Peyer's patch (tissue), 4 donors: ENCODE measurements at places on chromosomes 5 and 9.

GRCh38 chr5:149439899-149440542 is 60.9 kb upstream of the IL17B start:
- DNase-seq: peak; percentile 83

DNA sequence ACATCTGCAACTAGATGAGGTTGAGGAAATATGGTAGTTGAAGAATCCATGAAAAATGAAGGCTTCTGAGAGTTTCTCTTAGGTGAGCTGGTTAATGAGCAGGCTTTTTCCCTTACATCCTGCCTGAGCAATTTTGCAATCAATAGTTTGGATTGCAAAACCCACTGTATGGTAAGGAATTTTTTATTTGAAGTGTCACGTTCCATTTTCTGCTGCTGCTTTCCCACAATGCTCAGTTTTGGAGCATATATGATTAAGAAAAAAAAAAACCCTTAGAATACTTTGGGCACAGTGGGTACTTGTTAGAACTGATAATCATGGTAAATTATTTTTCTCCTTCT is 144.2 kb downstream of the PCSK1 start:
- no peak for DNase-seq

GRCh38 chr9:123081824-123082223 is 48.4 kb downstream of the GPR21 start:
- no peak for DNase-seq

DNA sequence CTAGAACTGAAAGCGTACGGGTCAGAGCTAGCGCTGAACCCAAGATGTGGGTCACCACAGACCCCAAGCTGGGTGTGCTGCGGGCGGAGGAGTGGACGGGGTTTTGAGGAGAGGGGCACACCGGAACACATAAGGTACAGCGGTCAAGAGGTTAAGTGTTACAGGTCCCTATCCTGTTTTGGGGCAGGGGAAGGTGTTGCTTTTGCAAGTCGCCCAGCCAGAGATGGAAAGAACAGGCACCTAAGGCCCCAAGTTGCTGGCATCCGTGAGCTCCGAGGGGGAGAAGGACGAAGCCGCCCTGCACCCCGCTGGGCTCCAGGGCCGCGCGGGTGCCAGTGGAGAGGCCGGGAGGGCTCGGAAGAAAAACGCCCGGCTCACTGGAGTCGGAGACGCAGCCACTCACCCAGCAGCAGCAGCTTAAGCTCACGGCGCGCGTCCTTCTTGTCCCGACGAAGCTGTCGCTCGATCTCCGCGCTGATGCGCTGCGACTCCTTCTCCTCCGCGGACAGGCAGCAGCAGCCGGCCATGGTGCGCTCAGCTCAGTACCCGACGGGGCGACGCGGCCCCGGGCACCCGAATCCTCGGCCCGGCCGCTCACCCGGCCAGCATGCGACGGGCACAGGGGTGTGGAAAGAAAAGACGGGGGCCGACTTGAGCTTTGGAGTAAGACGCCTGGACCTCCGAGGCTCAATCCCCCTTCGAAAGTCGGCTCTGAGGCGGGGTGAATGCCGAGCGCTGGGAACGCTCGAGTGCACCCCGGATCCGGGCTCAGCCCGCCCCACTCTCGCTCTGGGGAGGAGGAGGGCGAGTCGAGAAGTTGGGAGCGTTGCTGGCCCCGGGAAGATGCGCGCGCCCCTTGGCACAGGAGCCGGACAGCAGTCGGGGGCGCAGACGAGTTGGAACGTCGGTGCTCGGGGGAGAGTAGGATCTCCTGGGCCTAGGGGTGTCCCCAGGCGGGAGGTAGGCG is 572 bp downstream of the GNA14 start:
- DNase-seq: no peak

DNA sequence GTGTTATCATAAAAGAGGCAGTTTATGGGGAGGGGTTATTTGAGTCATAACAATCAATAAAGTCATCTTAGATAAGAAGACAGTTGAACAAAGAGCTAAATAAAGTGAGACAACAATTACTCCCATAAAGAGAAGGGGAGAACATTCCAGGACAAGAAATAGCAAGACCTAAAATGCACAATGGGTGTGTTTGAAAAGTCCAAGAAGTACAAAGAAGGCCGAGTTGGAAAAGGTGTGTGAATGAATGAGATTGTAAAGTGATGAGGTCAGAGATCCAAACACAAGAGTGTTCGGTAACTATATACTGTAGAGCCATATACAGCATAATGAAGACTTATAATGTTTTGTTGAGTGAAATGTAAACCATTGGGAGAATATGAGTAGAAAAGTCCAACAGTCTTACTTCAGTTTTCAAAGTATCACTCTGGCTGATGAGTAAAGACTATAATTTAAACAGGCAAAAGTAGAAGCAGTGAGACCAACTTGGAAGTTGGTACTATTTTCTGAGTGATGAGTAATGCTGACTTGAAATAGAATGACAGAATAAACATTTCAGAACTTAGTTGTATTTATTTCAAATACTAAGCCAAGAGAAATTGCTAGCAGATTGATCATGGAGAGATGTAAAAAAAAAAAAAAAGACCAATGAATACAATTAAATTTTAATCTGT is 868.7 kb upstream of the CDH9 start:
- no peak for DNase-seq

- DNase-seq: no peak
These were observed 28.2 kb downstream of the RAB14 start for GRCh38 chr9:121173501-121173900.

- DNase-seq: no peak
These were observed 121.0 kb downstream of the NREP start for GRCh38 chr5:111635916-111636570.

DNA sequence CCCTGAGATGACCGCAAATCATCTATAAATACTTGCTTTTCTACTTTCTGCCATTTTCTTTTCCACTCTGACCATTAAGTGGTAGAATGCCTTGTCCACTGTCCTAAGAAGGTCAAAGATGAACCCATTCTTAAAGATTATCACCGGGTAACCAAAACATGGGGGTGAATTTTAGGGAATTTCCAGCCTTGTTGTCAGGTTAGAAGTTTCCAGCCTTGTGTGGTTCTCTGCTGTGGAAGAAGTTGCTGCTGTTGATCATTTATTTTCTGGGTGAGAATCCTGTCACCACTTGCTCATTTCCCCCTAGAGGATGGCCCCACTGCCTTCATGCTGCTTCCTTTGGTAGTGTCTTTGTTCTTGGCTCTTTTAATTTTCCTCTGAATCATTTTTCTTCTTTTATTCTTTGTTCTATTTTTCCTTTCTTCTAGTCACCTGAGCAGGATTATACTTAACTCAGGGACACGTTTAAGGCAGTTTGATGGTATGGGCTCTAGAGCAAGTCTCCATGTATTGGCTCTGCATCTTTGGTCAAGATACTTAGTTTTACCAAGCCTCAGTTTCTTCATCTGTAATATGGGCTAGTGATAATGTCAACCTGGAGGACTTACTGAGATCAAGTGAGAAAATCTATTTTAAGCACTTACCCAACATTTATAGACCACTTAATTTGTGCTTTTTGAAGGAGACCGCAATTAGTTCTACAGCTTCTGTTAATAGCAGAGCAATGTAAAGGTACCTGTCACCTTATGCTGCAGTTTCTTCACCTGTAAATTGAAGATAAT is 266.2 kb downstream of the ARHGAP26 start:
- no peak for DNase-seq

- no peak for DNase-seq
These were observed 51.1 kb downstream of the ABHD17B start for GRCh38 chr9:71859939-71860338.

DNA sequence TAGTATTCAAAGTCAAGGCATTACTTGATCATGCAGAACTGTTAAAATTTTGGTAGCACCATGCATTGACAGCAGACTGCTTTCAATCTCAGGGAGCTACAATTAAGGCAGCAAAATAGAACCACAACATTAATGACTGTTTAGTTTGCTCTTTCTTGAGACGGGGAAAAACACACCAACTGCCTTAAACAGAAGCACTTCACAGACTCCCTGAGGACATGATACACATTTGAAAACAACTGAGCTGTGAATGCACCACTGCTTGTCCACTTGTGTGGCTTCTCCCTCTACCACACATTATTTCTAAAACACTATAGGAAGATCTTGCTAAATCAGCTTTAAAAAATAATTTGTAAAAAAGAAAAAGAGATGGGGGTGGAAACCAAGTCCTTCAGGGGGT is 79.6 kb upstream of the MAST4 start:
- no peak for DNase-seq
